CD14-positive monocyte (primary cell): ENCODE measurements at places on chromosomes 4 and X.

- no peak for DNase-seq
- H3K4me1 ChIP-seq, result peaks cover 4% of the 10 kb centered on the region
- no peaks in the 10 kb centered on the region for H3K27me3 ChIP-seq
Measured at GRCh38 chr4:88600176-88600838, 8.0 kb downstream of the HERC3 start.

- peaks cover 10% of the 10 kb centered on the region for H3K4me1 ChIP-seq
- H3K36me3 ChIP-seq, result no peaks in the 10 kb centered on the region
- peak overlapping the region; percentile 9 for H3K4me3 ChIP-seq
- DNase-seq, result no peak
- H3K27me3 ChIP-seq, result no peaks in the 10 kb centered on the region
Measured at GRCh38 chr4:98203332-98204235, 57.6 kb upstream of the RAP1GDS1 start.

- DNase-seq, result no peak
- no peaks in the 10 kb centered on the region for H3K36me3 ChIP-seq
- H3K27me3 ChIP-seq, result no peaks in the 10 kb centered on the region
- H3K27ac ChIP-seq, result no peak overlapping the region
Measured at GRCh38 chr4:127145006-127145540, 487.7 kb upstream of the INTU start.

DNA sequence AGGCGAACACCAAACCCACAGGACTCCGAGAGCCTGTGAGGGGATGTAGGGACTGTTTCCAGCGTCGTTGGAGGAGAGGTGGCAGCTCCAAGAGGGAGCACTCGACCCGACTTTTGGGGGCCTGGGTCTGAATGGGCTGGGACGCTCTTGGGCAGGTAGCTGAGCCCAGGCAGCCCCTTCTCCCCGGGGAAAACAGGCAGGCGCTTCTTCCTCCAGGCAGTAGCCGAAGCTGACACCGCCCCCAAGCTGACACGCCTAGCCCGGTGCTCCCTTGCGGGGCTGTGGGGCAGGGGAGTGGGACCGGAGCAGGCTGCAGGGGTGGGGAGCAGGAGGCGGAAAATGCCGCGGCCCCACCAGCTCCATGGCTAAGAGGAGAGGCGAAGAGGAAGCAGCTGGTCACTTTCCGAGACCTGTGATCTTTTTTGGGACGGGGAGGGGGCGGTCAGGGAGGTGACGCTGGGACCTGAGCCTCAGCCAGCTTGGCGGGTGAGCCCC, 4.2 kb downstream of the NKX1-1 start:
- DNase-seq, result no peak
- H3K4me1 ChIP-seq, result no peaks in the 10 kb centered on the region
- H3K27me3 ChIP-seq, result peaks cover 24% of the 10 kb centered on the region
- no peak overlapping the region for H3K4me3 ChIP-seq

DNA sequence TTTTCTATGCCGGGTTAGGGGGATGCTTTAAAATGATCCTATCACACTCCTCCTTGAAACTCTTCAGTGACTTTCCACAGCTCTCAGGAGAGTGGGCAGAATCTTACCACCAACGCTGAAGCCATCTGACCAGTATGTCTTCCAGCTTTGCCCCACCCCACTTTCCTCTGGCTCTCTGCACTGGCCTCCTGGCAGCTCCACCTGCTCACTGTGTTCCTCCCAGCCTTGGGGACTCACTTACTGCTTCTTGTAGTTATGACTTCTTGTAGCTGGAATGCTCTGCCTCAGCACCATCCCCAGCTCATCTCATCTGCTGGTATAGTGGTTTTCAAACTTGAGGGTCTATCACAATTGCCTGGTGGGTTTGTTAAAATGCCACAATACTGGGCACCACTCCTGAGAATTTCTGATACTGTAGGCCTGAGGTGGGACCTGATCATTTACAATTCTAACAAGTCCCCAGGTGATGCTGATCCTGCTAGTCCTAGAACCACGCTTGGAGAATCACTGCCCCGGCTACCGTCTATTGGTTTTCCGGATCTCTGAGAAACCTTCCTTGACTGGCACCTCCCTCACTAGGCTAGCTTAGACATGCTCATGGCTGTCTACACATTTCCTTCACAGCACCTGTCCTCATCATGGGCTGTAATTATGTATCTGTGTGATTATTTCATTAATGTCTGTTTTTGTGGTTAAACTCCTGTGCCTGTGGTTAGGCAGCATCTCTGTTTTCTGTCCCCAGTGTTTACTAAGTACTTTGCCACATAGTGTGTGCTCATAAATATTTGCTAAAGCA, 152.2 kb downstream of the MGST2 start:
- no peaks in the 10 kb centered on the region for H3K36me3 ChIP-seq
- no peaks in the 10 kb centered on the region for H3K27me3 ChIP-seq
- no peak overlapping the region for H3K27ac ChIP-seq
- peaks cover 37% of the 10 kb centered on the region for H3K4me1 ChIP-seq
- no peak for DNase-seq

DNA sequence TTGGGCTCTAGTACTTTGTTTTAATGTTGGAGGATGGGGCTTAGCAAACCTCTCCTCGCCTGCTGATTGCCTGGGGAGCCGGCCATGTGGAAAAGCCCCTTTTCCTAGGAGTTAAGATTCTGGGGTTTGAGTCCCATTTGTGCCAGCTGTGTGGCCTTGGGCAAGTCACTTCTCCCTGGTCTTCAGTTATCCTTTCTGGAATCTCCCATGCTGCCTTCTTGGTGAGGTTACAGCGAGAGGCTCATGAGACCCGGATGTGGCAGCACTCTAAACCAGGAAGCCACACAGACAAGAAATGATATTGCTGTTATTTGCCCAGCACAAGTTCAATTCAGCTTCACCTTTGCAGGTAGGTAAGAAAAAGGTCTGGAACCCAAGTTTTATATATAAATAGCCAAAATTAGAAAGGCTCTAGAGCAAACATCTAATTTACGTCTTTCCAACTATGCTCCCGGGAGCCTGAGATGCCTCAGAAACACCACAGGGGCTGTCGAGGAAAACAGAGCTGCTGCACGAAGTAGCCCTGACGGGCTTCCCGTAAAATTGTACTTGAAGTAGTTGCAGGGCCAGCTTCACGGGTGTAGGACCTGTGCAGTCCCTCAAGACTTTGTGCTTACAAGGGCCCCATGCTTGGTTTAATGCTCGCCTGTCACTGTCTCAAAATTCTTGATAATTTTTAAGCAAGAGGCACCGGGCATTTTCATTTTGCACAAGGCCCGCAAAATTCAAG, 8.3 kb upstream of the SASH3 start:
- H3K27ac ChIP-seq, result peak overlapping the region; percentile 95
- peak; percentile 65 for DNase-seq
- no peaks in the 10 kb centered on the region for H3K27me3 ChIP-seq

DNA sequence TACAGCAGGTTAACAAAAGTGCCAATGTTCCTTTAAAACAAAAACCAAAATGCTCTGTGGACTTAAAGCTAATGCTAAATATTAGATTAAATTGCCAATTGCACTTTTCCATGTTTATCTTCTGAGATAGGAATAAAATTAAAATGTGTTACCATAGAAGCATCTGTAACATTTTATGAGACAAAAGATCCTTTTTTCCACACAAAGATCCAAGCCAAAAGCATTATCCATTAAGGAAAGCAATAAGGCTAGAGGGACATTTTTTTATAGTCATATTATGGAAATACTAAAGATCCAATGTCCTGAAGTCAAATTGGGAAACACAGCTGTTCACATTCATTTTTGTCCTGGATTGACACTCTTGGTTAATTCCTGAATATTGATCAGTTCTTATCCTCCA, 73.6 kb downstream of the PALLD start:
- H3K36me3 ChIP-seq, result no peaks in the 10 kb centered on the region
- no peak for DNase-seq
- no peak overlapping the region for H3K27ac ChIP-seq
- no peaks in the 10 kb centered on the region for H3K4me1 ChIP-seq

DNA sequence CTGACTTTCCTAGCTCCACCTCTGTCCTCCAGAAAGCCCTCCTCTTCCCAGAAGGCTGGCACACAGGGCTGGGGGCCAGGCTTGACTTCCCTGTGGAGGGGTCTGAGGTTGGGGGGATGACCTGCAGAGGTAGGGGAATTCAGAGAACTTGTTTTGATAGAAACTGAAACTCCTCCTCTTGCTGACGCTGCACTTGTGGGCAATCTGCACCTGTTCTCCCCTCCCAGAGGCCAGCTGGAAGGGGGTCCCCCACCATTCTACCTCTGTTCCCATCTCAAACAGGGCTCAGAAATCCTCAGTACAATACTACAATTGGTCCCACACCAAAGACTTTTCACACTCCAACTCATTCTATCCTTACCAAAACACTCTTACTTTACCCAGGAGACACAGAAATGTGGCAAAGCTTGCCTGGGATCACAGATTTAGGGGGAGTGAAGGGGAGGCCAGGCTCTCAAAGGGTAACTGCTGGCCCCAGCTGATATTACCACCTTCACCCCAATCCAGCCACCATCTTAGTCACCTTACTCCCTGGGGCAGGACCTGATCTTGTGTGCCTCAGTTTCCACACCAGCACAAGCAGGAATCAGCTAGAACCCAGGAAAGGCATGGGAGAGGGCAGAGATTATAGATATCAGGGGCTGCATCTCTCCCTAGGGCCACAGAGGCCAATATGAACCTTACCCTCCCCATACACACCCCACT, 18.5 kb downstream of the OTUD5 start:
- peaks cover 43% of the 10 kb centered on the region for H3K36me3 ChIP-seq
- DNase-seq, result no peak
- H3K27me3 ChIP-seq, result no peaks in the 10 kb centered on the region
- H3K4me1 ChIP-seq, result peaks cover 39% of the 10 kb centered on the region
- H3K27ac ChIP-seq, result peak overlapping the region; percentile 46

DNA sequence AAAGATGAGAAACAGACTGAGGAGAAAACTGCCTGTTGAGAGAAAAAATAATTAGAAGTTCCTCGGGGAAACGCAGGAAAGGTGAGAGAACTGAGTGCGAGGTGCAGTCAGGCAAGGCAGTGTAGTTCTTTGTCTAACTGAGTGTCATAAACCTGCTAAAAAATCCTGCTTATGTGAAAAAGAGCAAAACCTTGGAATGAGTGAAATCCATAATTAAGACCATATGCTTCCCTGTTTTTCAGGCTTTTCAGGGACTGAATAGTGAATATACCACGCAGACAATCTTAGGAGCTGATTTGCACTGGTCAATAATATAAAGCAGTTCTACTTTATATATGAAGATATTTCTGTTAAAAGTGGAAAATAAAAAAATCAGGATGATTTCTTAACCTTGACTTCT, 104.9 kb downstream of the RASGEF1B start:
- H3K4me1 ChIP-seq, result no peaks in the 10 kb centered on the region
- DNase-seq, result no peak
- H3K27ac ChIP-seq, result no peak overlapping the region
- H3K36me3 ChIP-seq, result no peaks in the 10 kb centered on the region

DNA sequence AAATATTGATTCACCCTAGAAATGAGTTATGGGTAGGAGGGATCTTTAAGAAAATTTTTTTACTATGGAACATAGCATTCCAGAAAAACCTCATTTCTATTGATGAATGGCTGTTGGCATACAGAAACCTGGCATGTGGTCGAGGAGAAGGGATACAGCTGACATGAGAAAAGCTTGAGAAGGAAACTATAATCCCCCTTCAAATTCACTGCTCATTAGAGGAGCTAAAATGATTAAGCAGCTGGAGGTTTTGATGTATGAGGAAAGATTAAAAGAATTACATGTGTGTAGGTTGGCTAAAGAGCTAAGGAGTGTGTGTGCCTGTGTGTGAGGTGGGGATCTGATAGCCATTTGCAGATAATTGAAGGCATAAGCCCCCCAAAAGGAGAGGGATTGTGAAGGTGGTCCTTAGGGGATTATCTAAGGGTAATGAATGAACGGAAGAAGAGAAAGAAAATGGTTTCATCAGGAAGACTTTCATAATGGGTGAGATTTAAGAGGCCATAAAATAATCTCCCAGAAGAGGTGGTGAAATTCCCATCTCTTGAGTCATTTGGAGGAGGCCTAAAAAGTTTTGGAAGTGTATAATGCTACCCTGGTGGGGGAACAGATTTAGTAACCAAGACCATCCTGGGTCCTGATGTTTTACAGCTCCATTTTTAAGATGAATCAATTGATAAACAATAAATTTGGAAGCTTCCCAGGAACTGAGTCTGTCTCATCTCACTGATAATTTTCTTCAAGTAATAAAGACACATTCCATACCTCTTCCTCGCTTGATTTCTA, 272.0 kb upstream of the HAND2 start:
- no peak overlapping the region for H3K4me3 ChIP-seq
- no peak overlapping the region for H3K27ac ChIP-seq
- no peaks in the 10 kb centered on the region for H3K36me3 ChIP-seq
- no peaks in the 10 kb centered on the region for H3K27me3 ChIP-seq

DNA sequence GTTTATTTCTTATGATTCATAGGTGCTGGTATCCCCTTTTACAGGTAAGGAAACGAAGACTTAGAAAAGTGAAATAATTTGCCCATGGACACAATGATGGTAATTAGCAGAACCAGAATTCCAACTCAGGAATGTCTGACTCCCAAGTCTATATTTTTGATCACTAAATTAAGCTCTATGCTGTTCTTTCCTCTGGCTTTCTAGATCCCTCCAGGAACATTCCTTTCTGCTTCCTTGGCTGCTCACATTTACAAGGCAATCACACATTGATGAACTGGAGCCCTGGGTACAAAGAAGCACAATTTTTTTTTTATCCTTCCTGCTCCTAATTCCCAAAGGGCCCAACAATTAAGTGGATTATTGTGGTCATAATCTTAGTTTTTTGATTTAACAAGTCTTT, 7.0 kb upstream of the CDKN2AIP start:
- no peaks in the 10 kb centered on the region for H3K4me1 ChIP-seq
- H3K27ac ChIP-seq, result no peak overlapping the region
- H3K4me3 ChIP-seq, result no peak overlapping the region

GRCh38 chrX:22095286-22095685, 63.2 kb downstream of the PHEX start:
- no peak overlapping the region for H3K4me3 ChIP-seq
- no peak overlapping the region for H3K27ac ChIP-seq
- no peak for DNase-seq

GRCh38 chr4:82842593-82842992, 44.0 kb upstream of the SCD5 start:
- no peak overlapping the region for H3K4me3 ChIP-seq
- no peaks in the 10 kb centered on the region for H3K4me1 ChIP-seq
- H3K27me3 ChIP-seq, result no peaks in the 10 kb centered on the region
- H3K27ac ChIP-seq, result no peak overlapping the region

GRCh38 chr4:73055241-73055897, 14.1 kb downstream of the COX18 start:
- peaks cover 75% of the 10 kb centered on the region for H3K36me3 ChIP-seq
- no peak overlapping the region for H3K4me3 ChIP-seq
- no peak overlapping the region for H3K27ac ChIP-seq
- no peaks in the 10 kb centered on the region for H3K27me3 ChIP-seq
- no peaks in the 10 kb centered on the region for H3K4me1 ChIP-seq

GRCh38 chr4:114658179-114658578, 59.6 kb downstream of the UGT8 start:
- H3K36me3 ChIP-seq, result no peaks in the 10 kb centered on the region
- H3K4me1 ChIP-seq, result no peaks in the 10 kb centered on the region
- no peak overlapping the region for H3K4me3 ChIP-seq
- no peak overlapping the region for H3K27ac ChIP-seq
- no peak for DNase-seq
